Hematopoietic multipotent progenitor cell treated with erythropoietin and hydrocortisone succinate and interleukin-3 and kit ligand, for 8 days (in vitro differentiated cells): ENCODE measurements at places on chromosomes 1 and 21.

- no peak for DNase-seq
Measured at GRCh38 chr1:236117710-236118109, 24.6 kb upstream of the GPR137B start.

DNA sequence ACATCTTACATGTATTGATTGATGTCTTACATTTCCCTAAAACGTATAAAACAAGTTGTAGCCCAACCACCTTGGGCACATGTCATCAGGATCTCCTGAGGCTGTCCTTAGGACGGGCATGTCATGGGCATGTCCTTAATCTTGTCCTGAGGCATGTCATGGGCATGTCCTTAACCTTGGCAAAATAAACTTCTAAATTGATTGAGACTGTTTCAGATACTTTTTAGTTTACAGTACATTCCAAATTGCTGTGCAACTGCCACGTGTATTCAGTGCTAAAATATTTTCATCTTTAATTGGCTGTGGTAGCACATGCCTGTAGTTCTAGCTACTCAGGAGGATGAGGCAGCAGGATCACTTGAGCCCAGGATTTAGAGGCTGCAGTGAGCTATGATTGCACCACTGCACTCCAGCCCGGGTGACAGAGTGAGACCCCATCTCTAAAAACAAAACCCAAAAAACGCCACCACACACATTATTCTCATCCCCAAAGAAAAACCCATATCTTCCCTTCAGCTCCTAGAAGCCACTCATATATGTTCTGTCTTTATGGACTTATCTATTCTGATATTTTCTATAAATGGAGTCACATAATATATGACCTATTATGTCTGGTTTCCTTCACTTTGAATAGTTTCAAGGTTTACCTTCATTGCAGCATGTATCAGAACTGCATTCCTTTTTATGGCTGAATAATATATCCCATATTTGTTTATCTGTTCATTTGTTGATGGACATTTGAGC, 96.0 kb upstream of the BTG3 start:
- no peak for DNase-seq

DNA sequence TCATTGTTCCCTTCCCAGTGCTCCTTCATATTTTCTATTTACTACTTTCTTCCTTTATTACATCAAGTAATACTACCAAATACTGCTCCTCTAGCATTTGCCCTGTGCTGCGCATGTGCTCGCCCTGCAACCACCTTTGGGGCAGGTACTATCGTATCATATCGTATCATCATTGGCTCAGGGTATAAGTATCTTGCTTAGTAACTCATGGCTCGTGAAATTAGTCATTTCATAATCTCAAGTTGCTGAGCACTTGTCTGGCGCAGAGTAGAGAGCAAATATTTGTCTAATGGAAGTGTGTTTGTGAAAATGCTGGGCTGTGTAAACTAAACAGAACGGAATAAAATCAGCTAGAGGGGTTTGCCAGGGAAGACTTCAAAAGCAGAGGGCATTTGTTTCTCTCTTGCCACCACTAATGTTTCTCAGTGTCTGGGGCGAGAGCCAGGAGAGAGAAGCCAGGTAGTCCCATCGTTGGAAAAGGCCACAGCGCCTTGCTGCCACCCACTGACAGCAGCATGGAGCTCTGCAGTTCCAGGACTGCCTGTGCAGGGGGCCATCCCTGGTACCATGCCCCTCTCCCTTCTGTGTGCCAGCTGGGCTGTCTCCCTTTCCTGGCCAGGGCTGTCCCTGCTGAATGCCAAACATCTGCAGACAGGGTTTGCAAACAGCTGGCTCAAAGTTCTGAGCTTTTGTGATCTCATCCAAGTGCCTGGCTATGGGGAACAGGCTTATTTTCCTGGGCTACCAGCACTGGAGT, 20.0 kb upstream of the CPT2 start:
- no peak for DNase-seq

DNA sequence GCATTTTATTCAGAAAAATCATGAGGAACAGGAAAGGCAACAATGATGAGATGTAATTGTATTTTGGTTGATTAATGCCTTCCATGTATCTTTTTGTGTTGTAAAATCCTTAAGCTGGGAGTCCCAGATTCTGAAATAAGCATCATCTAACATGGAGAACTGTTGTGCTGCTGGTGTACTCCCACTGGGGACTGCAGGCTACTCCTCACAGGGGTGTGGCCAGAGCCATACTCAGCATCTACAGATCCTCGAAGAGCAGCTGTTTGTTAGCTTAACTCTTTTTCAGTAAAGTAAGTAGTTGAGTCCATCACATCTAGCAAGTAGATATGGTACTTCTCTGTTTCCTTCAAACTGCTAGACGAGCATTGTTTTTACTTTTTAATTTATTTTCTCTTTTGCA, 358.0 kb downstream of the BRINP3 start:
- DNase-seq, result no peak

- DNase-seq, result peak; percentile 62
Measured at GRCh38 chr1:245956225-245956624, 550.9 kb downstream of the SMYD3 start.
